Stimulated activated CD4-positive, alpha-beta T cell treated with anti-CD3 and anti-CD28 coated beads, Interleukin-12 subunit alpha, Interleukin-12 subunit beta, amount 100 ng/mL, for 4 hours (primary cell): ENCODE measurements at places on chromosomes 1 and 21.
A peak's percentile ranks its signal among the peaks of the same experiment; 100 is the strongest.

- DNase-seq = no peak
These were observed 174.3 kb upstream of the LMO4 start for GRCh38 chr1:87154384-87154783.

- DNase-seq = no peak
These were observed 24.7 kb upstream of the DISP1 start for GRCh38 chr1:222790115-222790514.

DNA sequence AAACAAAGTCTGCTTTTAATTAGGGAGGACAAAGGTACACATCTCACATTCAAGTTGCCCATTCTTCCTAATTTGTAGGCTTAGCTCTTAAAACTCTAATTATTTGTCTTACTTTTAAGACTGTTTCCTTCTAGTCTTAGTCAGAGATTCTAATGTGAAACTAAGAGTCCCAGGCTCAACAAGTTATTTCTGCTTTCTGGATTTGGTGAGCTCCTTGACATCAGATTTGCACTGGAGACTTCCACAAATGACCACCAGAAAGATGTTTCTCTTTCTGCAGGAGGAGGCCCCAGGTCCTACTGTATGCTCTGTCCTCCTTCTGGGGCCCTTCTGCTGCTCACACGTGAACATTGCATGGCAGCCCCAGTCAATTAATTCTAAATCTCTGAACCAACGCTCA lies 194.2 kb upstream of the JUN start:
- no peak for DNase-seq

DNA sequence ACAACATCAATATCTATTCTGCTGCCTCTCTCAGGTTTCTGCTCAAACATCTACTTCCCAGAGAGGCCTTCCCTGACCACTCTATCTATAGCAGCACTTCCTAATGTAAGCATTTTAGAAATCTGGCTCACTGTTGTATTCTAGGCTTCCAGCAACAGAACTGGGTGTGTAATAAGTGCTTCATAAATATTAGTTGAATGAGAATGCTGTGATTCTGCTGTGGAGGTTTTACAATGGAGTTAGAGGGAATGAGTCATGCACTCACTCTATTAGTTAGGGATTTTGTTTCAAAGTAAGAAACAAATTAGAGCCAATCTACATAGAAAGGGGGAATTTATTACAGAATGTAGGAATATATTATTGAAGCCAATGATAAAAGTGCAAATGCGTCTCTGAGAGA lies 38.6 kb upstream of the SLC35F3 start:
- no peak for DNase-seq

- no peak for DNase-seq
These were observed 24.9 kb upstream of the CR1L start for GRCh38 chr1:207619871-207620542.

DNA sequence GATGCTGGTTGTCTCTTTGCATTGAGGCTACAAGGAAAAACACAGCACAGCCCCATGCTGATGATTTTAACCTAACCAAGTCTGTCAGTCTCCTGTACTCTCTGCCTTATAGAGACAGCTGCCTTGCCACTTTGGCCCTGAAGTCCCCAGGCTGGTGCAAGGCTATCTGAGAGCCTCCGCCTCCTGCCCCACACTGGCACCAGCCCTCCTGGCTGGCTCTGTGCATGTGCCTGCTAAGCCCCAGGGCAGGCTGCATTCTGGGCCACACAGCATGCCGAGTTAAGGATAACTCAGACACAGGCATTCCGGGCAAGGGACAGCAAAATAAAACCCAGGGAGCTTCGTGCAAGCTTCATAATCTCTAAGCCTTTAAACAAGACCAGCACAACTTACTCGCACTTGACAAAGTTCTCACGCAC lies 910 bp downstream of the RUNX1 start:
- no peak for DNase-seq

DNA sequence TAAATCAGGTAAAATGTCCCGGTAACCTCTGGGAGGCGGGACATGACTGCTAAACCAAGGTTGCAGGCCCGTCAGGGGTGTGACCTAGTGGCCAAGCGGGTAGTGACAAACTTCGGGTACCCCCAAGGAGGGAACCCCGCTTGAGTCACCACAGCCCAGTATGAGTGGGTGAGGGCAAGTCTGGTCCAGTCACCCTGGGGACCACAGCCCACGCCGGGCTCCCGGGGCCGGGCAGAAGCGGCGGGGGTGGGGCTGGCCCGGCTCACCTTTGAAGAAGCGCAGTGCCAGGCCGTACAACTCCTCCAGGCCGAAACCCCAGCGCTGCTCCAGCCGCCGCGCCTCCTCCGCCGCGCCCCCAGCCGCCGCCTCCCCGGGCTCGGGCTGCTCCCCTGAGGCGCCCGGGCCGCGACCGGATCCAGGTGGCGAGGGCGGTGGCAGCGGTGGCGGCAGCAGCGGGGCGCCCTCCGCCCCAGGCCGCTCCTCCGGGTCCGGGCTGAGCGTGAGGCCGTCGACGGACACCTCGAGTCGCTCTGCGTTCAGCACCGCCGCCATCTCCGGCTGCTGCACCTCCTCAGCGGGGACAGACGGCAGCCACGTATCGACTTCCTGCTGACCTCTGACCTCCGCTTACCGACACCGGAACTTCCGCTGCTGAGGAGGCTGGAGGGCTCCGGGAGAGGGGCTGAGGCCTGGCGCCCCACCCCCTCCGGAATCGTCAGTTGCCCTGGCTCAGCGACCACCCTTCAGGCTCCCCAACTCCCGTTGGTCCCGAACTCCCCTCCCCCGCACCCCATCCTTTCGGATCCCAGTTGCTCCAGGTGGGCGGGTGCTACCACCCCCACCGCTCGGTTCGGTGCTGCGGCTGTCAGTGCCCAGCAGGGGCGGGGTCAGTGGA lies at the start of gene ACBD3:
Gene ACBD3 (minus strand): TSS at position 618 of the 895 bp plus-strand sequence. CDS start 66 bp downstream, at position 552.
- DNase-seq = peak; percentile 78

GRCh38 chr1:181918880-181919525 lies 142.5 kb downstream of the ZNF648 start:
- no peak for DNase-seq

DNA sequence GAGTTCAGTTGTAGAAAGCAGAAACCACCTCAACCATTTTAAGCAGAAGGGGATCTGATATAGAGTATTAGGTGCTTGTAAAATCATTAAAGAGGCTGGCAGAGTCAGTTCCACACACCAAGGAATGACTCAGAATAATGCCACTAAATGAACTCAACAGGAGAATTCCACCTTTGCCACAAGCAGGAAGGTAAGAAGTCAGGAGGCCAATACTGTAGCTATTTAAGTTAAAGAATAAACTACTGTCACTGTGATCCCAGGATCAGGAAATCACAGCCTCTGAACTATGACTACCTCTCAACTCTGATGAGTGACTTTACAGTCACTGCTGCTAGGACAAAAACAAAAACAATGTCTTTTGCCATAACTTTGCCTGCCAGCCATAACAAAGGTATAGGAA lies 52.5 kb upstream of the PRMT6 start:
- DNase-seq = no peak

- no peak for DNase-seq
These were observed 387.3 kb downstream of the LMX1A start for GRCh38 chr1:164969253-164969652.

DNA sequence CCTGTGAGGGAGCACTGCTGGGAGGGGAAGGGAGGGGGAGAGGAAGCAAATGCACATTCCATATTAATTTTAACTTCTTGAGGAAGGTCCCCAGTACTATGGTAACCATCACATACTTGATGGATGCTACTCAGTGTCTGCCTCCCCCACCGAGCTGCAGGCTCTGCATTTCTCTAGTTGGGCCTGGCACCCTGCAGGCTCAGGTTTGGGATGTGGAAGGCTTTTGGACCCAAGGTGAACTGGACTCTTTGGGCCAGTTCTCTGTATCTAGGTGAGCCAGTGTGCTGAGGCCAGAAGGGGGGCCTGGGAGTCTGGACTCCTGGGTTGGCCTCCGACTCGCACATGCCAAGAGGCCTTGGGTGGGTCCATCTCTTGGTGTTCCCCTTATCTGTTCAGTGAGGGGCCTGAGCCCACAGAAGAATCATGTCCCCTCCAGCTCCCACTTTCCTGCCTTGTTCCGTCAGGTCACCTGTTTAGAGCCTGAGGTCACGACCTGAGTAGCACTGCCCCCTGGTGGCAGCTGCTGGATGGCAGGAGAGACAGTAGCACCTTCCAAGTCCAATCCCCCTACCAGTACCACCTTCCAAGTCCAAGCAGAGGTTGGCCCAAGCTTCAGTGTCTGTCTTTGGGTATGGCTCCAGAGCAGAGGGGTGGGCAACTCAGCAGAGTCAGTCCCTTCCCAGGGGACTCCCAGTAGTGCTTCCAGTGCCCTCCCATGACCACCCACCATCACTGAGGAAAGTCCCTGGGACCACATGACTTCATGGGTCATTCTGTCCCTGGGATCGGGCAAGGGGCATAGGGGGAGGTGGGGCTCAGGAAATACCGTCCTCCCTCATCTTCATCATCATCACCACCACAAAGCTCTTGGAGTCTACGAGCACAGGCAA lies 241.8 kb downstream of the TRABD2B start:
- peak; percentile 51 for DNase-seq

GRCh38 chr1:63774617-63775417 lies 1.0 kb downstream of the ROR1 start:
- DNase-seq = peak; percentile 1

DNA sequence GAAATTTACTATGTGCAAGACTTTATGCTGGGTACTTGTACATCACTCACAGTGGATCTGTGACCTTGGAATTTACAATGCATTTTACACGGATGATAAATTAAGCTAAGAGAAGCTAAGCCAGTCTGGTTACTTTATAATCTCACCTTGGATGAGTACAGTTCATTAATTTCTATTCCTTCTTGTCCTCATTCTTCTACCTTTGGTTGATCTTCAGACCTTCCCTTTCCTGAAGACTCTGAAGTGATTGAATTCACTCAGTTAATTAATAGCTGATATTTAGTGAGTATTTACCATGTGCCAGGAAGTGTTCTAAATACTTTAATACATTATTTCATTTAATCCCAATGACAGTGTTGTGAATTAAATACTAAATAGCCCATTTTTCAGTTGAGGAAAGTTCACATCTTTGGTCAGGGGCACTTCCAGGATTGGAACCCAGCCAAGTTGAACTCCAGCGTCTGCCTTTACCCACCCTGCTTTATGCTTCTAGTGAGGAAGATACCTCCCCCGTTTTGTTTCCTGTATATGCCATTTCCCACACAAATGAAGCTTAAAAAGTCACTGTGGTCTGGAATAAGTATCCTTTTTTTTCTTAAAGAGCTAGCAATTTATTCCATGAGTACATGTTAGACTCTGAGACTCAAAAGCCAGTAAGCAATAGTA lies 146.6 kb downstream of the TLR5 start:
- no peak for DNase-seq

DNA sequence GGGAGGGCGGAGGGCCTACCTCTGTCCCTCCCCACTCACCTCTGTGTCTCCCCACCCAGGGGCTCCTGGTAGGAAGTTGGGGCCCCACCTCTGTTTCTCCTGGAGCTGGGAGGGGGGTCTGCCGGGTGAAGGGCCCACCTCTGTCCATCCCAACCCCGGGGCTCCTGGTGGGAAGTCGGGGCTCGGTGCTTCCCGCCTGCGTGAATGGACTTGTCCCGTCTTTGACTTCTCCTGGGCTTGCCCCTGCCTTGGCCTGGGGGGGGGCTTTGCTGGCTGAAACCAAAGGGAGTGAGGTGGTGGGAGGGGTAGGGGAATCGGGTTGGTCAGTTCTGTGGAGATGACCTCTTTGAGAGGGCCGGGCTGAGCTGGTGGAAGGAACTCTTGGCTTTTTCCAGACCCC lies 5.8 kb downstream of the AGRN start:
- no peak for DNase-seq

- DNase-seq = peak; percentile 19
These were observed 8.2 kb upstream of the CAP1 start for GRCh38 chr1:40032240-40032891.

GRCh38 chr1:207831517-207832327 lies 79.2 kb downstream of the CD34 start:
- DNase-seq = peak; percentile 37

DNA sequence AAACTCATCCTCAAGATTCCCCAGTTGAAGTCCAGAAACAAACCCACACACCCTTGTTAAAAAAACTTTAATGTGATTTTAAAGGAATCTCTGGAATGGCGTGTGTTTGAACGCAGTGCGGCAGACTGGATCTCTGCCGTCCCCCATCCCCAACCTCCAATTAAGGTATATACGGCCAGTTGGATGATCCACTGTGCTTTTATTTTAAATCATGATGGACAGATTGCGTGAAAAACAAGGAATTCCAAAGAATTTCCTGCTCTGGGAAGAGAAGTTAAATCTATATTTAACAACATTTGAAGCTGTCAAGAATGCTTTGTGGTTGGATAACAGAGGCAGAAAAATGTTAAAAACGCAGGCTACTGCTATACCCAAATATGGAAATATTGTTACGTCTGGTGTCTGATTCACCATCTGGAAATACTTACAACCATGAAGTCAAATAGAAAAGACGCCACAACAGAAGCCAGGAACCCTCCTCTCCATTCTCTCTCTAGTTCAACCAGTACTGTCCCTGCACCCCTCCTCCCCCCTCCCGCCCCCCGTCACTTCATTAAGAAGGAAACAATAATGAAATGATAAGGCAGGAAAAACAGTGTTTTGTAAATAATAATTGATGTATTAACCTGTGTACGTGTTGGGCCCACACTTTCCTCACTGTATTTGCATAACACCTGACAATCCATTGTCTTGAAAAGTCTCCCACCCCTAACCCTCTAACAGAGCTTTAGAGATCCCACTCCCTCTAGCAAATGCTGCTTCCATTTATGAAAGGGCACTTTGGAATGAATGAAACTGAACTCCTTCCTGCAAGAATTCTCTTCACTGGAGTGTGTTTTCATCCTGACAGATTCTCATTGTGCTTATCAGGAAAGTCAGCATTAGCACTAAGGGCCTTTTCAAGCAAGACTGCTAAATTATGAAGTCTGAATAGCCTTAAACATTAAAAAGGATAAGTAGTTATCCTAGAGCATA lies 2.0 kb upstream of the CCN1 start:
- DNase-seq = no peak

DNA sequence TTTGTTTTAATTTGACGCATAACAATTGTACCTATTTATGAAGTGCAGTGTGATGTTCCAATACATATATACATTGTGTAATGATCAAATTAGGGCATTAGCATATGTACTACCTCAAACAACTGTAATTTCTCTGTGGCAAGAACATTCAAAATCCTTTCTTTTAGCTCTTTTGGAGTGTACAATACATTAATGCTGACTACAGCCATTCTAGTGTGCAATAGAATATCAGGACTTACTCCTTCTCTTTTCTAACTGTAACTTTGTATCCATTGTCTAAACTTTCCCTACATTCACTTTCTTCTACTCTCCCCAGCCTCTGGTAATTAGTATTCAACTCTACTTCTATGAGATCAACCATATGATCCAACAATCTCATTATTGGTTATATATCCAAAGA lies 1177.4 kb downstream of the KCNT2 start:
- DNase-seq = no peak

- DNase-seq = no peak
These were observed 36.6 kb downstream of the HUNK start for GRCh38 chr21:31909153-31910073.
